ENCODE measurements at places on chromosomes 2 and 18. TPM values are rescaled to one million over a fixed set of nuclear protein-coding genes. Genes with fewer than 3 reads are reported as not detected.
A peak's percentile ranks its signal among the peaks of the same experiment; 100 is the strongest.

- H3K36me3 ChIP-seq, result no peaks in the 10 kb centered on the region
- peak overlapping the region; percentile 78 for H3K27ac ChIP-seq
- no peaks in the 10 kb centered on the region for H3K27me3 ChIP-seq
- H3K4me3 ChIP-seq, result no peak overlapping the region
- H3K4me1 ChIP-seq, result peaks cover 61% of the 10 kb centered on the region
- peak; percentile 79 for DNase-seq
Measured at GRCh38 chr2:127145280-127145895, 38.4 kb upstream of the BIN1 start.

The IL37 gene
- not detected for total RNA-seq

The COPS9 gene
- total RNA-seq, result 114 TPM

DNA sequence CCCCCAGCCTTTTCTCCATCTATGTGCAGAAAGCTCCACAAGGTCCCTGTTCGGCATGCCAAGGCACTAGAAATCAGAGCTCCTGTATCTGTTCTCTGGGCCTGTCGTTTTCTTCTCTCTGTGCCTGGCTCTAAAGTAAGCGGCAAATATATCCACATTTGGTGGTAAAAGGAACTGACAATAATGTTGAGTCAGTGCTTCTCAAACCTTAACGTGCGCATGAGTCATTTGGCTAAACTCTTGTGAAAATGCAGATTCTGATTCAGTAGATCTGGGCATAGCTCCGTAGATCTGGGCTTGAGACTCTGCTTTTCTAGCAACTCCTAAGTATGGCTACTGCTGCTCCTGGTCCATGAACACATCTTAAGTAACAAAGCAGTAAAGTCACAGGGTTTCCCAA, 16.5 kb upstream of the ACSL3 start:
- peaks cover 19% of the 10 kb centered on the region for H3K4me1 ChIP-seq
- peak; percentile 97 for DNase-seq
- no peaks in the 10 kb centered on the region for H3K27me3 ChIP-seq
- H3K27ac ChIP-seq, result peak overlapping the region; percentile 82
- peak overlapping the region; percentile 35 for H3K4me3 ChIP-seq

GRCh38 chr2:188042412-188042811, 249.3 kb upstream of the GULP1 start:
- H3K27me3 ChIP-seq, result no peaks in the 10 kb centered on the region
- DNase-seq, result peak; percentile 77
- H3K27ac ChIP-seq, result no peak overlapping the region
- H3K4me3 ChIP-seq, result no peak overlapping the region
- peaks cover 16% of the 10 kb centered on the region for H3K4me1 ChIP-seq
- no peaks in the 10 kb centered on the region for H3K36me3 ChIP-seq

GRCh38 chr18:77366067-77366719, 116.5 kb downstream of the GALR1 start:
- no peaks in the 10 kb centered on the region for H3K27me3 ChIP-seq
- H3K36me3 ChIP-seq, result no peaks in the 10 kb centered on the region
- no peak for DNase-seq
